ENCODE measurements at places on chromosomes 7 and 10.

- DNase-seq = no peak
Measured at GRCh38 chr7:20730611-20731010, 56.1 kb downstream of the SP8 start.

- DNase-seq = no peak
Measured at GRCh38 chr10:81784111-81784597, 90.8 kb upstream of the NRG3 start.

DNA sequence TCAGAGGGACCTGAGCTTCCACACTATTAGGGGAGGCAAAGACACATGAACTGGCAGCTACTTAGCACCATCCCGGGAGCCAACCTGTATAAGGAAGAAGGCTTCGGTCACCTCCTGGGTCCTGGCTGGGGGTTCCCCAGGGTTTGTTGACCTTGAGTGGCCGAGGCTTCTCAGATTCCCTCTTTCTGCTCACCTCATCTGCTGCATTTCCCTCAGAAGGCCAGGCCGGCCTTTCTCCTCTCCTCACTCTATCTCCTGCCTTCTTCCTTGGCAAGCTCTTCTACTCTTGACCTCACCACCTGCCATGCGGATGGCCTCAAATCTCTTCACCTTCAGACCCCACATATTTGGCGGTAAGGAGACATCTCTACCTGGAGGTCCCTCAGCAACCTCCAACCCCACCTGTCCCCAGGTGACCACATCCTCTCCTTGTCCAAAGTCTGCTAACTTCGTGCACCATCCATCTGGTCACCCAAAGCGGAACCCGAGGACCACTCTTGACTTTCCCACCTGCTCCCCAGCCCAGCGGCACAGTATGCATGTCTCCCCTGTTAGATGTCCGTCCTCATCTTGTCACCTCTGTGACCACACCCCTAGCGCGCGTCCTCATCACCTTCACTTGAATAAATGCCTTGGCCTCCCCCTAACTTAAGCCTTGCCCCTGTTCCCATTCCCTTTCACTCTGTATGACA is 133.8 kb upstream of the UNC5B start:
- DNase-seq = no peak

DNA sequence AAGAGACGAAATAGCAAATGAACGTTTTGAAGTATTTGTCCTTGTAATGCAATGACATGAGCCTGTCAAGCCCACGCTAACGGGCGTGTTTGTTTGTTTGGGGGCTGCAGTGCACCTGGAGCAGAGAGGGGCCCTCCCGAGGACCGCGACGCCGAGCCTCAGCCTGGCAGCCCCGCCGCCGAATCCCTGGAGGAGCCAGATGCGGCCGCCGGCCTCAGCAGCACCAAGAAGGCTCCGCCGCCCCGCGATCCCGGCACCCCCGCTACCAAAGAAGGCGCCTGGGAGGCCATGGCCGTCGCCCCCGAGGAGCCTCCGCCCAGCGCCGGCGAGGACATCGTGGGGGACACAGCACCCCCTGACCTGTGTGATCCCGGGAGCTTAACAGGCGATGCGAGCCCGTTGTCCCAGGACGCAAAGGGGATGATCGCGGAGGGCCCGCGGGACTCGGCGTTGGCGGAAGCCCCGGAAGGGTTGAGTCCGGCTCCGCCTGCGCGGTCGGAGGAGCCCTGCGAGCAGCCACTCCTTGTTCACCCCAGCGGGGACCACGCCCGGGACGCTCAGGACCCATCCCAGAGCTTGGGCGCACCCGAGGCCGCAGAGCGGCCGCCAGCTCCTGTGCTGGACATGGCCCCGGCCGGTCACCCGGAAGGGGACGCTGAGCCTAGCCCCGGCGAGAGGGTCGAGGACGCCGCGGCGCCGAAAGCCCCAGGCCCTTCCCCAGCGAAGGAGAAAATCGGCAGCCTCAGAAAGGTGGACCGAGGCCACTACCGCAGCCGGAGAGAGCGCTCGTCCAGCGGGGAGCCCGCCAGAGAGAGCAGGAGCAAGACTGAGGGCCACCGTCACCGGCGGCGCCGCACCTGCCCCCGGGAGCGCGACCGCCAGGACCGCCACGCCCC is 118.5 kb downstream of the CYTH3 start:
- no peak for DNase-seq

DNA sequence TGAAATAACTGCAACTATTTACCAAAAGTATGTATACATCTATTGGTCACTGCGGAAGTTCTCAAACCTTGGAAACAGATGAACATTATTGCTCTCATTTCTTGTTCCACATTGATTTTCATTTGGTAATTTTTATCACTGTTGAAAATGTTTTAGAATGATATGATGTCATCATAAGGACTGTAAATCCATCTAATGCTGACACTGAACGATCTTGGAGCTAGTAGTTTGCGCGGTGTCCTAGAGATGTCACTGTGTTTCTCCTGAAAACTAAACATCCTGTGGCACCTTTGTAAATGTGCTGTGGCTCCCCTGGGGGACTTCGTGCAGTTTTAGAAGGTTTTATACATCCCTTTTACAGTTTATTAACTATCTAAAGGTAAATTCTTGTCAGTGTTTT is 73.5 kb downstream of the DNAJB9 start:
- no peak for DNase-seq

DNA sequence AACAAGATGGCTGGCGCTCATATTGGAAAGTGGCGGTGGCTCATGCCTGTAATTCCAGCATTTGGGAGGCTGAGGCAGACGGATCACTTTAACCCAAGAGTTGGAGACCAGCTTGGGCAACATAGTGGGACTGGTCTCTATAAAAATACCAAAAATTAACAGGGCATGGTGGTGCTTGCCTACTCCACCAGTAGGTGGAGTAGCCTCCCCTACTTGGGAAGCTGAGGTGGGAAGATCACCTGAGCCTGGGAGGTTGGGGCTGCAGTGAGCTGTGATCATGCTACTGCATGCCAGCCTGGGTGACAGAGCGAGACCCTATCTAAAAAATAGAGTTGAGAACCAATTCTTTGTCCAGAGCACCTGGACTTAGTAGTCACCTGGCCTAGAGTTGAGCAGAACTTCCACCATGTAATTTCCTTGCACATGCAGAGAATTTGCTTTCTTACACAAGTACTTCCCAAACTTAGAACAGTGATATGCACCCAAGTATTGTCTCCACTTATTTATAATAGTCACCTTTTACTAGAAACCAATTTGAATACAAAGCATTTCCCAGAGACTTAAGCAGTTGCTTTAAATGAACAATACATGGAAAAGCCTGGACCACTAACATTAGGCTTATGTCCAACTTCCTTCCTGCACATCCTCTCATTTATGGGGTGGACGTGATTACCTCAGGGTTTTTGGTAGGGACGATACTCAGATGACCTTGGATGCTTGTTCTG is 15.9 kb downstream of the LAMB4 start:
- no peak for DNase-seq

DNA sequence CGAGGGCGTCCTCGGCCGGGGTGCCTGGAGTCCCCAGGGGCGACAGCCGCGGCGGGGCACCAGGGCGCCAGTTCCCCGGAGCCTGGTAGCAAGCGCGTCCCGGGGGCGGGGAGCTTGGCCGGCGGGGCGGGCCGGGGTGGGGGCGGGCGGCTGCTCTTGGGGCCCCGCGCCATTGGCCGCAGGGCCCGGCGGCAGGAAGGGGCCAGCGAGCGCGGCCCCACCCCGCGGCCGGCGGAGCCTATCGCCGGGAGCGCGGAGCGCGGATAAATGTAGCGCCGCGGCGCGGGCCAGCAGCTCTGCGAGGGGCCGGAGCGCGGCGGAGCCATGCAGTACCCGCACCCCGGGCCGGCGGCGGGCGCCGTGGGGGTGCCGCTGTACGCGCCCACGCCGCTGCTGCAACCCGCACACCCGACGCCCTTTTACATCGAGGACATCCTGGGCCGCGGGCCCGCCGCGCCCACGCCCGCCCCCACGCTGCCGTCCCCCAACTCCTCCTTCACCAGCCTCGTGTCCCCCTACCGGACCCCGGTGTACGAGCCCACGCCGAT is at the start of gene HHEX:
TSS of gene HHEX (plus strand) at position 293 of the 548 bp plus-strand sequence. CDS start at position 325, 32 bp downstream.
- DNase-seq = no peak

DNA sequence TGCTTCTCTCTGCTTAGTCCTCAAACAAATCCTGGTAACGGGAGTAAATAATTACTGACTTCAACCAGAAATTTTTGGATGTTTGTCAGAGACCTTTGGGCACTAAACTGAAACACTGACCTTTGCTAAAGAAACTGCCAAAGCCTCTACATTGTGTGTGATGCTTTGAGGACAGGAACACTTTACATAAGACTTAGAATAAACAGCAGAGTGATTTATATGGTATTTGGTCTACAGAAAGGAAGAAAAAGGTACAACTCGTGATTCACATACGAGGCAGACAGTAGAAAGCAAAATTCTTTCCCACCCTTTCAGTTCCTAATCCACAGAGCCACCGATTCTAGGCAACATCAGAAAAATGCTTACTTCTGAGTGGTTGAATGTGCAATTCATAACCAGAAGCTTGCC is 59.8 kb downstream of the SLC16A12 start:
- no peak for DNase-seq

DNA sequence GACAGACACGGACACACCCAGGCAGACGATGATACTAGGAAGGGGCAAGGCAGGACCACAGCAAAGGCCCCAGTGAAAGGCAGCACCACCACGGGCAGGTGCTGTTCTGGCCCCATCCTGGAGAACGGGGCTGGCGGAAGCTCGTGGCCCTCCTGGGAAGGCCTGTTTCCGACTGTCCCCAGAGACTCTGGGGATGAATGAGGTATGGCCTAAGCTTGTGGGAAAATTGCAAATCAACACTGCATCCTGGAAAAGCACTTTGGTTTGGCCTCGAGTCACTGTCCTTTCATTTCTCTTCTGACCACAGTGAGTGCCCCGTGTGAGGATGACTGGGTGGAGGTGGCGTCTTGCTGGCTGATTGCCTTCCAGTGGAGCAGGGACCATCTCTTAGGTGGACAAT is 81.6 kb upstream of the ANLN start:
- DNase-seq = no peak

All from anterior cingulate cortex (tissue), 58 donors.